ENCODE measurements at places on chromosomes 11 and 22.

DNA sequence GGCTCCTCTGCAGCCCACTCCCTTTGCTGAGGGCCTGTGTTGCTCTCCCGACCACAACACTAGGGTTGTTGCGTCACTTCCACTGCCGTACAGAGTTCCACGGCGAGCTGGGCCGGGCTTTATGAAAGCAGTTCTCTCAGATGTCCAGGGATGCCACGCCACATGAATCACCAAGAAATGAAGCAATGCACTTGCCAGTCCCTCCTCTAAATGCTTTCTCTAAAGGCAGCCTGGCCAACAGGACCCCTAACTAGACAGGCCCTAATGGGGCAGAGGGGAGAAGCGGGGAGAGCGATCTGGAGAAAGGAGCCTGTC, 188.7 kb downstream of the CTTN start:
- no peak for DNase-seq

DNA sequence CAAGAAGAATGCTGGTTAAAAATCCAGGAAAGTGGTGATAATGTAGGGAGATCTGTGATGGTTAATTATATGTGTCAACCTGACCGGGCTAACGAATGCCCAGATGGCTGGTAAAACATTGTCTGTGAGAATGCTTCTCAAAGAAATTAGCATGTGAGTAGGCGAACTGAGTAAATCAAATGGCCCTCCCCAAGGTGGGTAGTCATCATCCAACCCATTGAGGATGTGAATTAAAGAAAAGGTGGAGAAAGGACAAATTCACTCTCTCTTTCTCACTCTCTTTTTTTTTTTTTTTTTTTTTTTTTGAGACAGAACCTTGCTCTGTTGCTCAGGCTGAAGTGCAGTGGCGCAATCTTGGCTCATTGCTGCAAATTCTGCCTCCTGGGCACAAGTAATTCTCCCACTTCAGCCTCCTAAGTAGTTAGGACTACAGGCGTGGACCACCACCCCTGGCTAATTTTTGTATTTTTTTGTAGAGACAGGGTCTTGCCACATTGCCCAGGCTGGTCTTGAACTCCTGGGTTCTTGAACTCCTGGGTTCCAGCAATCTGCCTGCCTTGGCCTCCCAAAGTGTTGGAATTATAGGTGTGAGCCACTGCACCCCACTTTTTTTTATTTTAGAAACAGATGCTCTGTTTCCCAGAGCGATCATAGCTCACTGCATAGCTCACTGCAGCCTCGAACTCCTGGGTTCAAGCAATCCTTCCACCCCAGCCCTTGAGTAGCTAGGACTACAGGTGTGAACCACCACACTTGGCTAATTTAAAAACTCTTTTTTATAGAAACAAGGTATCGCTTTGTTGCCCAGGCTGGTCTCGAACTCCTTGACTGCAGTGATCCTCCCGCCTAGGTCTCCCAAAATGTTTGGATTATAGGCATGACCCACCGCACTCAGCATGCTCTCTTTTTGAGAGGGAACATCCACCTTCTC, 22.0 kb upstream of the P2RY6 start:
- no peak for DNase-seq

DNA sequence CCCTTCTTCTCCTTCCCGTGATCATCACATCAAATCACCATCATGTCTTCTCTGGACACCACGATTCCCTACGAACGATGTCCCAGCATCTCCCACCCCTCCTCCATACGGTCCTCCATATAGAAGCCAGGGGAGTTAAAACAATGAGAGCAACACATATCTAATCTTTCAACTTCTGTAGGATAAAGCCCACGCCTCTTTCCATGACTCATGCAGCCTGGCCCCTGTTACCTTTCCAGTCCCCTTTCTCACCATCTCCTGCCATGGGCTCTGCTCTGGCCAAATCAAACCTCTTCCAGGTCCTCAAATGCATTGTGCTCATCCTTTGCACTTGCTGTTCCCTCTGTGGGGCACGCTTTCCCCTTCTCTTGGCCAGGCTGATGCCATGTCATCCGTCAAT, 23.6 kb downstream of the RPS6KA4 start:
- no peak for DNase-seq

DNA sequence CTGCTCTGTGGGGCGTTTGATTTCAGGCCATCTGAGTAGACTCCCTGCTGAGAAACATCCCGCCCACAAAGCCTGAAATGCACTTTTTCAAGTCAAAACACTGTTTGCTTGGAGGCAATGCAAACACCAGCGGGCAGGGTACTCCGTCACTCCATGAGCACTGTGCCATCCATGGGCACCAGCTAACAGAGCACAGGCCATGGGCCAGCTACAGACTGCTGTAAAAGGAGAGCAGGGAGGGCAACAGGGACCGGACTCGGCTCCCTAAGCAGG, 16.6 kb upstream of the EFCAB6 start:
- DNase-seq, result no peak

- no peak for DNase-seq
Observed at GRCh38 chr11:66428933-66429332, 8.1 kb downstream of the NPAS4 start.

- DNase-seq, result no peak
Observed at GRCh38 chr11:123301013-123301591, 106.1 kb upstream of the CLMP start.

DNA sequence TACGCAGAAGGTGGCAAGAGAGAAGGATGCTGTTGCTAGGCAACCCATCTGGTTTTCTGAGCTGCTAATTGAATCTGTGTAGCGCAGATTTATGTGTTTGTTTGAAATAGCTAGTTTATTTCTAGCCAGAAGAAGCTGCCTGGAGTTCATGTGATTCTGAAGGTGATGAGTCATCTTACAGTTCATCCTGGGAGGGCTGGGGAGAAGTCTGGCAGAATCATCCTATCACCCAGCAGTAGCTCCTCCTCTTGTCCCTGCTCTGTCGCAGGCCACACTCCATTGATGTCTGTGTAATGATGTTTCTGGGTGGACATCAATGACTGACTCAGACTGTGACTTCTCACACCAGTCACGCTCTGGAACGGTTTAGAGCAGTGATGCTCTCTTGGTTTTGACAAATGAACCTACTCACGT, 4.8 kb upstream of the FBXO7 start:
- DNase-seq, result no peak

GRCh38 chr11:121610706-121611105, 157.9 kb upstream of the SORL1-AS1 start:
- DNase-seq, result no peak
